Kidney tubule cell (primary cell): ENCODE measurements at places on chromosomes 4 and X.
A peak's percentile ranks its signal among the peaks of the same experiment; 100 is the strongest.

- DNase-seq, result no peak
Measured at GRCh38 chr4:187726485-187726884, 269.1 kb upstream of the ZFP42 start.

GRCh38 chr4:133775469-133775868 is 426.1 kb downstream of the PABPC4L start:
- DNase-seq, result no peak

DNA sequence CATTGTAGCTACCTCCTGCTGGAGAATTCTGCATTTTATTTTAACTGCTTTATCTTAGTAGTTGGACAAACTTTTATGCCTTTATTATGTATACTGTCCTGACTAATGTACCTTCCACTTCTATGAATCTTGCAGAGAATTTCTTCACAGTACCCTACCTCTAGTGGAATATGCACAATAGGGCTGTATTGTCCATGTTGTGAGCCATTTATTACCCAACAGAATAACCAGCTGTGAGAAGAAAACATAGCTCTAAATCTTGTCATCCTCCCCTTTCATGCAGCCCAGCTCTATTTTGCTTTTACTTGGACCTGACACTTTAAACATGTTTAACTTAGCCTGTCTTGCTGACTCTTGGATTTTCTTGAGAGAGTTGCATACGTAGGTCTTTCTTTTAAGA is 56.2 kb downstream of the MCUB start:
- no peak for DNase-seq

GRCh38 chr4:139987502-139987850 is 166.5 kb downstream of the MAML3 start:
- no peak for DNase-seq

DNA sequence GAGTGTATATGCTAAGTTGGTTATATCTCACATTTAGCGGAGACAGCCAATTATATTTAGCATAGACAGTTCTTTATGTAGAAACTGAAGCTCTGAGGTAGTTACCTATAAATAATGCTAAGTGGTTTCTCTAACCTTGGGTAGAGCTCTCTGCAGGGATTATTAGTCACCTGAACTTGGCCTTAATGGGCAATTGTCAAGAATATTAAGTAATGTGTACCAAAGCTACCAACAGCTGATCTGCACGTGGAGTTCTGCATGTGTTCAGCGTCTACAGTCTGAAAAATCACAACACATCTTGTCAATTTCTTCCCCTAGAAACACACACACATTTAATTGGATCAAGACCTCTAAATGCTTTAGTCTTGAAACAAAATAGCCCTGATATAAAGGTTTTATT is 740.6 kb upstream of the FAM241A start:
- no peak for DNase-seq

DNA sequence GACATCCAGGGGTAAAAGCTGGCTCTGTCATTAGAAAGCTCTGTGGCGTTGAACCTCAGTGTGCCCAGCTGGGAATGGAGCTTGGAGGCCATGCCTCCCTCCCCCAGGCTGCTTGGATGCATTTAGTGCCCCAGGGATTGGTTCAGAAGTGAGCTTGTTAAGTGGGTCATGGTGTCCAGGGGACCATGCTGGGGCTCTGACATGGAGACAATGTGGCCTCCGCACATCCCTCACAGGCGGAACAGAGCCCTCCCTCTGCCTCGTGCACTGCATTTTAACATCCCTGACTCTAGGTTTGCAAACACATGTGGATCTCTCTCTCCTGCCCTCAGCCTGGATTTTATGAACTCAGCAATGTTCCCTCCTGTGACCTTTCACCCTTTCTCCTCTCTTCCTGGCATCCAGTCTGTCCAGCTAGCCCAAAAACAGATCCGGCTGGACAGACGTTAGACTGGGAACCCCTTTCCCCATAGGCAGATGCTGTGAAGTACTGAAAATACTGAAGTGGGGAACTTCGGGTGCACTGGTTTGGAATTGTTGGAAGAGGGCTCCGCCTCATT is 81.5 kb downstream of the SORCS2 start:
- no peak for DNase-seq

GRCh38 chr4:11565213-11565612 is 136.5 kb upstream of the HS3ST1 start:
- DNase-seq, result no peak

DNA sequence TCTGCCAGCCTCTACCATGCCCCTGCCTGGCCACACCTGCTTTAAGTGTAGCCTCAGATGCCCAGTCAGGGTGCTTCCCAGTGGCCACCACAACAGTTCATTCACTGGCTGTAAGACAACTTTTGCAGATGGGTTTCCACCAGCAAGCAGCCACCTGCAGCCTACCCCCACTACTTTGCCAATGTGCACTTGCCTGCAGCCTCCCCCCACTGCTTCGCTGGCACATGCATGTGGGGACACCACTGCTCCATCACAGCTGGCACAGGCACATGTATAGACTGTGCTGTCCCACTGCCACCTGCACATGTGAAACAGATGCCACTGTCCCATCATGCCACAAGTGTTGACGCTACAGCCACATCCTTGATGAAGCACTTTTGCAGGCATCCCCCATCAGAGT is 723.9 kb downstream of the SH3BGRL start:
- DNase-seq, result no peak

DNA sequence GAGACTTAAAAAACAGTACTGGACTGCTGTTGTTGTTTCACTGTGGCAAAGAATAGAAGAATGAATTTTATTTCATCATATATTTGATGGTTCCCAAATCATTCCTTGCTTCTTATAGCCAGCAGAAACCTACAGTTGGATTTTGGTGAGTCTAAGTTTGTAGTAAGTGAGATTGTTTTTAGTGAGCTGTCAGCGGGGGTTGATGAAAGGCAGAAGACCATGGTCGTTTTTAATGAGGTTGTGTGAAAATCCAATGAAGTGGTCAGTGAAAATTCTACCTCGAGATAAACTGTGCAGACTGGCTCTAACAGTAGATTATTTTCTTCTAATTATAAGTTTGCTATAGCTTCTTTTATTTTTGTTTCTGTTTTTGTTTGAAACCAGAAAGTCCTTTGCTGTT is 36.2 kb downstream of the ANAPC4 start:
- no peak for DNase-seq

DNA sequence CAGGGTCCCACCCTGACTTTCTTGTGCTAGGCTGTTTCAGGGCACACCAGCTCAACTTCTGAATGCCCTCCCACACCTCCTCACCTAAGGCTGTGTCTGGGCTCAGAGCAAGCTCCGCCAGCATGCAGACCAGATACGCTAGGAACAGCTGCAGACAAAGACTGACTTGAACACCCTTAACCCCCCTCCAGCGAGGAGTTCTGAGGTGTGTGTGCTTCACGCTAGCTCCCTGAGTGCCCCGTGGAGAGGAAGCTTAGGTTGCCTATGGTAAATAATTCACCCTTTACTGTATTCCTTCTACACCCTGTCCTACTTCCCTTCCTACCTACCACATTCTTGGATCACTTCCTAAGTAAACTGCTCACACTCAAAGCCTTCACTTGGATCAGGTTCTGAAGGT is 115.0 kb downstream of the VCX3B start:
- peak; percentile 31 for DNase-seq

- DNase-seq, result no peak
Measured at GRCh38 chrX:53316111-53316859, 34.9 kb upstream of the IQSEC2 start.

- DNase-seq, result no peak
Measured at GRCh38 chrX:44975666-44976263, 102.8 kb downstream of the KDM6A start.

GRCh38 chrX:9952300-9952699 is 14.9 kb upstream of the CLDN34 start:
- no peak for DNase-seq

DNA sequence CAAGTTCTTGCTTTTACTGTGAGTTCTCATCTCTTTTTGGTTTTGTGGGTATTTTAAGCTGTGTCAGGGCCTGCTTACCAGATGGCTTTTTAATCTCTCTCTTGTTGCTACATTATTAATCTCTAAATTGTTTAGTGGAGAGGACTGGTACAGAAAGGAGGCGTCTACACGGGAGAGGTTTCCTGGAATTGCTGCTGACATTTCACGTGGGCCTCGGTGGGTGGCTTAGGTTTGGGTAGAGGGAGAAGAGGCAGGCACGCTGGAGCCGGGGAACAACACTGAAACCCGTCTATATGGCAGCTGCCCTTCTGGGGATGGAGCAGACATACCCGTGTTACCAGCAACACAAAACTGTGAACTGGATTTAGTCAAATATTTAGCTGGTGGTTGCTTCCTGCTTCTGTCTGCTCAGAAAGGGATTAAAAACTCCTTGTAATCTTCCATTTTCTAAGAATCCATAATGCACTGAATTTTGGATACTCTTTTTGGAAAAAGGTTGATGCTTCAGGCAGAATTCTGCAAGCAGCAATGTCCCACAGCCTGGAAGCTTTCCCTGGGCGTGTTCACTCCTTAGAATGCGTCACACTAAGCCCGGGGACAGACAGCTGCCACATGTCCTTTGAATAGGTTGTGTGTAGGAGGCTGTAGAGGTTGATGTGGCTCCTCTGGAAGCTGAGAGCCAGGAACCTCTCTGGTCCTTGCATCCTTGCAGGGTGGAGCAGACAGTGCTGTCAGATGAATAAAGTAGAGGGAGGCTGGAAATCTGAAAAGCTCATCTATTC is 199.8 kb upstream of the GATB start:
- DNase-seq, result no peak

- no peak for DNase-seq
Measured at GRCh38 chr4:74428276-74428675, 16.7 kb upstream of the AREG start.

- no peak for DNase-seq
Measured at GRCh38 chr4:153122855-153123254, 81.4 kb upstream of the TRIM2 start.

DNA sequence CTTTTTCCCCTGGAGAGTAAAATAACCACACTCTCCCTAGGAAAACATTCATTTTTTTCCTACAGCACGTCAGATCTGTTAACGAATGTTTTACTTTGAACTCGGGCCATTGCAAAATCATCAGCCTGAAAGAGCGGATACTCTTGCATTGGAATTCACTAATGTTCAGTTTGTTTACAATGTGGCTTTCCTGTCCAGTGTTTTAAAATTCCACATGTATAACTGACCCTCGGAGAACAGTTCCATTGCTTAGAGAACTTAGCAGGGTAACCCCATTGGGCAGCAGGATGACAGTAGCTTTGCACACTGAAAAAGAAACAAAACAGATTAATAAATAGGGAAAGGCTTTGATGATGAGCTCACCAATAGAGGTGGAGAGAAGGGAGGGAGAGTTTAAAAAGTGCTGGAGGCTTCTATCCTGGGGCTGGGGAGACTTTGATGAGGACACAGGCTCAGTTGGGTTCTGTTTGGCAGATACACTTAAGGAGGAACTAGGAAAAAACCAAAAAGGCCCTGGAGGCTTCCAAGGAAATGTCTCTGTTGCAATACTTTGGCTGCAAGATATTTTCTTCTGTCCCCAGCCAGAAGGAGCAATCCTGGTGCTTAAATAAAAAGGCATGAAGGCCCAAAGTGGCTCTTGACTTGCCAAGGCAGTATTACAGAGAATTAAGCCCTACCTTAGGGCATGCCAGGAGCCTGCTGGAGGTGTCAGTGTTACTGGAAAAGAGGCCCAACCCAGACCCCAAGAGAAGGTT is 143.1 kb downstream of the ARSF start:
- DNase-seq, result no peak

DNA sequence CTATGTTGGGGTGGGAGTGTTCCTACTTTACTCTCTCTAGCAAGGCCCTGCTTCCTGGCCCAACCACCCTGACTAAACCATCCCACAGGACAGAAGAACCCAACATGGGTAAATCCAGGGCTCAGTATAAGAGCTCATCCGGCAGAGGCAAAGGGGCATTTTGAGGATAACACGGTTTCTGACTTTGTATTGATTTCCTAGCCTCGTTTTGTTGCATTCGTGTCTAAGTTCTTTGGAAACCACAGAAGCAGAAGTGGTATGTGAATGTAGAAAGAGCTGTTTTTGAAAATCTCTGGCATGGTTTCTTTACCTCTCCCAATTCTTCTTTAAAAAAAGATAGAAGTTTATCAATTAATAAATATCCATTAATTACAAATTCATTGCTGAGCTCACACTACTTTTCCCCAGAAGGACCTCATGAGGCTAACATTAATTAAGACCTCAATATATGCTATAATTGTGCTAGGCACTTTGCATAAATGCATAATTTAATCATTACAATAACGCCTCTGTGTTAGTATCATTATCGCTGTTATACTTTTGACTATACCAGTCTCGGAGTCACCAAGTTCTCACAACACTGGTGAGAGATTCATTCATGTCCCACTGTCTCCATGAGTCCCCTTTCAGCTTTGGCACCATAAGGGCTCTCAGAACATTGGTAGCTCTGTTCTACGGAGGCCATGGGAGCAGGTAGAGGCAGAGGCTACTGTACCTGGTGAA is 5.8 kb upstream of the CLNK start:
- no peak for DNase-seq

- no peak for DNase-seq
Measured at GRCh38 chr4:67568820-67569219, 10.3 kb downstream of the STAP1 start.

- DNase-seq, result no peak
Measured at GRCh38 chrX:14354521-14354920, 174.8 kb upstream of the GLRA2 start.

DNA sequence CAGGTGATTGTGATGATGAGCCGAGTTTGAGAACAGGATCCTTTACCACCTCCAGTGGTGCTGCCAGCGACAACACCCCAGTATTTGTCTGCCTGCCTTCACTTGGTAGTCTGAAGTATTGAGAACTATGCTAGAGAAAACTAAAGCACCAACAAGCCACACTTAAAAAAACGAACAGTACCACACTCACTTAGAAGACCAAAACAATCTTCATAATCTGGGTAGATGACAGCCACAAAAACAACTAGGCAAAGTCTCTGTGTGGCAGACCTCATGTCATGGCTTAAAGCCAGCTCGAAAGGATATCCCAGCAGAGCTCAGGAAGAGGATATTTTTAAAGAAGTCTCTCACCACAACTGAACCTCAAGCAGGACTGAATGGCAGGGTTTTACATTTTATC is 236.0 kb downstream of the GPC3 start:
- no peak for DNase-seq

GRCh38 chr4:96170198-96170597 is 330.3 kb downstream of the PDHA2 start:
- DNase-seq, result no peak

GRCh38 chr4:118797558-118798142 is 38.3 kb downstream of the SEC24D start:
- no peak for DNase-seq

DNA sequence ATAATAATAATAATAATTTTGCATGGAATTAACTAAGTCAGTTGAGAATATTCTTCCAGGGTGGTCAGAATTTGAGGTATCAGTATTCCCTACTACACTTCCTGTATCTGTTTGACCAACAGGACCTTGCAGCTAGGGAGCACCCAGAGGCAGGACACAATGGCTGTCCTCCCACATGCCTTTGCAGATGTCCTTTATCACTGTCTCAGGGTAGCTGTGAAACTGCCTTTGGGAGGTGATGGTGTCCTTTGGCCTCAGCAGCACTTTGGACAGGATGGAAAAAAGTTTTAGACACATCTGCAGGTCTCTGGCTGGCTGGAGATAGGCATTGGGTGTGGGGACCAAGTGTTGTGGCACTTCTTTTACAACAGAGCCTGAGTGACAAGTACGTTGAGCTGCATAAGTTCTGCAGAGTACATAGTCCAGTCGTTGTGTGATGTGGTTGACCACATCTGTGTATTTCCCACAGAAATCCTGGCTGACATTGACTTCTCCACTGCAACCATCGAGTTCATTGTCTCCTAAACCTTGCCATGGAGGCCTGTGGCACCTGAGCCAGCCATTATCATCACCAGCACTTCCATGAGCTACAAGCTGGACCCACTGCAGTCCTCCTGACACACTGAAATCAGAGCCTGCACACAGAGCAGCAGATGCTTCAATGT is 19.1 kb upstream of the UBA6 start:
- no peak for DNase-seq

- DNase-seq, result no peak
Measured at GRCh38 chrX:72644946-72645345, 69.2 kb downstream of the PHKA1 start.
